ENCODE measurements at places on chromosomes 13 and 19.
A peak's percentile ranks its signal among the peaks of the same experiment; 100 is the strongest.

DNA sequence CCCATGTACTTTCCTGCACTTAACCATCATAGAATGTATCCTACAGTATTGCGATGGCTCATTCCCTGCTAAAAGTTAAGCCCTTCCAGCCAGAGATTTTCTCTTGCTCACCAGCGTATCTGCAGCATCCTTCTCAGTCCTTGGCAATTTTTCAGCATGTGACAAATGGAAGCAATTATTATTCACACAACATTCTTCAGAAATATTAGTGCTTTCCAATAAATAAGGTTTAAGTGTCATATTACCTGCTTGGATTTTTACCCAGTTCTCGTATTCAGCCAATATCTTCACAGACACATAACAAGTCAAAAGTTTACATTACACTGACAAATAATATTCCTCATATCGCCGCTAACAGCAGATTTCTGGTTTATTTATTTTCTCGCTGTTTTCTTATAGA is 82.3 kb downstream of the POU4F1 start:
- DNase-seq = no peak

DNA sequence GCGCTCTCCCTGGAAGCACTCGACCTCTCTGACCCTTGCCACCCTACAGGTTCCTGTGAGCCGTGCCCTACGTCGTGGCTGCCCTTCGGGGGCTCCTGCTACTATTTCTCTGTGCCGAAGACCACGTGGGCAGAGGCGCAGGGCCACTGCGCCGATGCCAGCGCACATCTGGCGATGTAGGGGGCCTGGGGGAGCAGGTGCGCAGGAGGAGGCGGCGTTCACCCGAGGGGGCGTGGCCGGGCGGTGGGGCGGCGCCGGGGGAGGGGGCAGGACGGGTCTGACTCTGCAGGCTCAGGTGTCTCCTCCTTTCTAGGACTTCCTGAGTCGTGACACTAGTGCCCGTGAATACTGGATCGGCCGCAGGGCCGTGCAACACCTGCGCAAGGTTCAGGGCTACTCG is 26.4 kb downstream of the CLEC4M start:
- DNase-seq = no peak

DNA sequence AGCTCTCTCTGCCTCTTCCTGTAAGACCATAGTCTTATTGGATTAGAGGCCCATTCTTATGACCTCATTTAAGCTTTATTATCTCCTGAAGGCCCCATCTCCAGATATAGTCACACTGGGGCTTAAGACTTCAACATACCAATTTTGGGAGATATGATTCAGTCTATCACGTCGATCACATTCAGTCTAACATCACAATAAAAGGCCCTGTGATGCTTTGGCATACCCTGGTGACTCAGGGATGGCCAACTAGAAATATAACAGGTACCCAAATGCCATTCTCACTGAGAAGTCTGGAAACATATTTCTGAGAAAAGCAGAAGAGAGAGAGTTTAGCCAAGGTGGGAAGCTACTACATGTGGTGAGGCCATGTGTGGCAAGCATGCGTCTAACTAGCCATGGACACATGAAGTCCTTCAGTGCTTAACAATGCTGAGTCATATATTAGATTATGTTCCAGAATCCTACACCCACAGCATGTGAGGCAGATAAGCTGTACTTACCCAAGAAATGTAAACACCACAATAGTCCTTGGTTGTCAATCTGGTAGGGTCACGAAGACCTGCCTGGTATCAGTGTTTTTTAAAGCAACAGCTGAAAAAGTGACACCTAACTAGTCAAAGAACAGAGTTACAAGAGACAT is 485.1 kb downstream of the FOXO1 start:
- no peak for DNase-seq

- no peak for DNase-seq
These were observed 24.1 kb upstream of the CEACAM20 start for GRCh38 chr19:44553478-44554171.

- no peak for DNase-seq
These were observed 66.3 kb downstream of the ZIC5 start for GRCh38 chr13:99905224-99905623.

- DNase-seq = peak; percentile 29
These were observed 42.1 kb downstream of the FOXO1 start for GRCh38 chr13:40624383-40624782.
